ENCODE measurements at places on chromosomes 13 and 19.

DNA sequence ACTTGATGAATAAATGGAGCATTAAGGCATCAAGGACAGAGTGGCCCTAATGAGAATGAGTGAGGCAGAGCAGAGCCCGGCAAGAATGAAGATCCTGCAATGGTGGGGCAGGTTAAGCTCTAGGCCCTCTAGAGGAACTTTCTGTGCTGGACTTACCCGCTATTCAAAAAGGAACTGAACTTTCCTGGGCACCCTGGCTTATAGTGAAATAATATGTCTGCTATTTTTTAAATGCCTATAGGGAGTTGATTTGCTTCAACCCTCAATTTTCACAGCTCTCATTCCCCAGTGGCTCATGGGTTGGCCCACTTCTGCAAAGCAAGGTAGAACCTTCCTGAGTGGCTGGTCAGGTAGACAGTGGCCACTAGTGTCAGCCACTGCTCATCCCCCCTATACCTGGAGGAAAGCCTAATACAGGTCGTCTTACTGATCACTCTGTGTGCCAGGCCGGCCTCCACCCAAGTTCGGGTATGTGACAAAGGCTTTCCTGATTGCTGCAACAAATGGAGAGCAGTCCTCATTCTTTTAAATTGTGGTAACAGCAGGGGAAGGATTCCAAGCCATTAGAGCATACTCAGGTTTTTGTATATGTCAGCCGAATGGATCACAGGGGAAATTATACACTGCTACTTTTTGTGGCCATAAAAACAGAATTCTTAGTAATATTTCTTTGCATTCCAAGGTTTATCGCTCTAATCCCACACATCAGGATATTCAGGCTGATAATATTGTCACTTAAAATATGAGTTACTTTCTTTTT is 103.0 kb downstream of the KL start:
- DNase-seq = peak; percentile 61

GRCh38 chr19:927780-928401 is 2.1 kb downstream of the ARID3A start:
- no peak for DNase-seq

GRCh38 chr19:35107545-35107944 is 8.1 kb upstream of the FXYD3 start:
- DNase-seq = no peak

- DNase-seq = no peak
Measured at GRCh38 chr19:16660763-16661479, at the start of gene TMEM38A. TMEM38A (plus strand) TSS chr19:16661139; CDS start chr19:16661218, 79 bp downstream.

DNA sequence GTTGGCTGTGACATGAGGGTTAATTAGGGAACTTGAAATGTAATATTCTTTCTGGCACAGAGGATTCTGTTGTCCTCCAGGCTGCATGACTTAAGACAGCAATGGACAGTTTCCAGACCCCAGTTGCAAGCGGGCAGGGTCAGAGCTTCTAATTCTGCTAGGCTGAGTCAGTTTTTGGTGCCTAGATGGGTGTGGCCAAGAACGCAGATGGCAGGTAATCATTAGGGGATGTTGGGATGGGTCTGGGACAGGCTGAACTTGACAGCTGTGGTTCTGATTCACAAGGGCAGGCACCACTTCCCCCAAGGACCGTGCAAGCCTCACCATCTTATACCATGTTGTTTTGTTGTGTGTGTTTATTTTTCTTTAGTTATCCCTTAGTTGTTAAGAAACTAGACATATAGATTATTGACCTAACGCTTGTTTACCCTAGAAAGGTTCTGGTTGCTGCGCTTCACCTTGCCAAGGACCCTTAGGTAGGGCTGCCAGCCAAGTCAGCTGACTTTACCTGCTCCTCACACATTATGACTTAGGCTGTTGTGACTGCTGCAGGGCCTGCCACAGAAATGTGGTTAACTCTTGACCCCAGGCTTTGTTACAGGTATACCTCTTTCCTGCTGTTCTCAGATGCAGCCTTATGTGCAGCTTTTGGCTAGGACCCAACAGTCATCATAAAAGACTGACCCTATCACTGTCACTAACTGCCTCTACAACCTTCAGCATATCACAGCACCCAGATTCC is 117.7 kb upstream of the KLF12 start:
- no peak for DNase-seq

GRCh38 chr19:51410950-51411748 is 6.3 kb downstream of the SIGLEC10 start:
- DNase-seq = no peak

DNA sequence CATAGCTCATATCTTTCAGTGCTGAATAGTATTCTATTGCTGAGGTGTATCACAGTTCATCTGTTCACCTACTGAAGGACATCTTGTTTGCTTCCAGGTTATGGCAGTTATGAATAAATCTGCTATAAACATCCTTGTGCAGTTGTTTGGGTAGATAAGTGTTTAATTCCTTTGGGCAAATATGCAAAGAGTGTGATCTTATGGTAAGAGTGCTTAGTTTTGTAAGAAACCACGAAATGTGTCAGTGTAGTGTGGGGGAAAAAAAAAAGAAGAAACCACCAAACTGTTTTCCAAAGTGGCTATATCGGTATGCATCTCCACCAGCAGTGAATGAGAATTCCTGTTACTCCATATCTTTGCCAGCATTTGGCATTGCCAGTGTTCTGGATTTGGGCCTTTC is 93.3 kb downstream of the PIBF1 start:
- DNase-seq = no peak

GRCh38 chr19:48798937-48799336 is 11.9 kb downstream of the BCAT2 start:
- DNase-seq = no peak

- DNase-seq = peak; percentile 28
Measured at GRCh38 chr19:28466107-28467045, 746.6 kb downstream of the UQCRFS1 start.

- no peak for DNase-seq
Measured at GRCh38 chr19:10555610-10555973, 10.2 kb downstream of the KRI1 start.

DNA sequence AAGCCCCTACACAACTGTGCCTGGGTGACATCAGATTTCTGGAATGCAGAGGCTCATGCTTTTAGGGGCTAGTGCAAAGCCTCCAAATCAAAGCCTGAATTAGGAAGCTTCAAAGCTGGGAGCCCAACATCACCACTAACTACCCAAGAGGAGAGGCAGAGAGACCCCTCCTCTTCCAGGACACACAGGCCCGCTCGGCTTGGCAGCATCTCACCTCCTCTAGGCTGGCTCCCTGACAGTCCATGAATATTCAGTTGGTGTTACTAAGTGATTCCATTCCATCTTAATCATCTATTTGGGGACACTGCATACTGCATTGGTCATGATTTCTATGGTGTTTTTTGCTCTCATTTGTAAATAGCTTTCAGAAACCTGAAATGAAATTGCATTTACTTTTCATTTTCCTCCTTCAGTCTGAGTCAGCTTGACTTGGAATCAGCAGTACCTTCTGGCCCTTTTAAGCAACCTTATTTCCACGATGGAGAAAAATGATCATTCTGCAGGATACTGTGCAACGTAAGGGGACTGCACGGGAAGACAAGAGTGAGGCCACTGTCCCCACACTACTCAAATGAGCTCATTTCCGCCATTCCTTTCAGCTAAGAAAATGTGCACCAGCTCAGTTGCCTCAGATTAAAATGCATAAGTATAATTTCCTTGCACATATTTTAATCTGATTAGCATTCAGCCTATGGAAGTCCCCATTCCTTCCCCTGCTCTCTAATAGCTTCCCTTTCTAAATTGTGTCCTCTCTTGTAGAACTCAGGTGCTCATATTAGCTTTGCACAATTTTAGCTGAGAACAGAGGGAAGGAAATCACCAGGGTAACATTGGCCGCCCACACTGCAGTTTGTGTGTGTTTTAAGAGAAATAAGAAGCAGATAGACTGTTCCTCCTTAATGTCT is 219.9 kb downstream of the RFC3 start:
- no peak for DNase-seq

DNA sequence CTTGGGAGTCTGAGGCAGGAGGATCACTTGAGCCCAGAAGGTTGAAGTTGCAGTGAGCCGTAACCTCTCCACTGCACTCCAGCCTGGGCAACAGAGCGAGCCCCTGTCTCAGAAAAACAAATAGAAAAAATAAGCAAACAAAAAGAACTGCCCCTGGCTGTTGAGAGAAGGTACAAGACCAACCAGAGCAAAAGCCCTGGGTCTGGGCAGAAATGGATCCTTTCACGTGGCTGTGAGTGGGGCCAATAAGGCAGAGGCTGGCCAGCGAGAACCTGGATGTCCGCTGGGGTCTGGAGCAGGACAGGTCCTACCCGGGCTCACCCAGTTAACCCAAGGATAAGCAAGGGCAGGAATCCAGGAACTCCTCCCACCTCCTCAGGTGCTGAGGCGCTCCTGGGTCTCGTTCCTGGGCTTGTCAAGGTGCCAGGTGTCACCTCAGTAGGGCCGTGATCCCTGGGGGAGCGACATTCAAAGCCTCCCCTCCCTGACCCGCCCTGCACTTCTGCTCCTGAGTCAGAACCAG is 4.7 kb upstream of the SLC5A5 start:
- DNase-seq = no peak

DNA sequence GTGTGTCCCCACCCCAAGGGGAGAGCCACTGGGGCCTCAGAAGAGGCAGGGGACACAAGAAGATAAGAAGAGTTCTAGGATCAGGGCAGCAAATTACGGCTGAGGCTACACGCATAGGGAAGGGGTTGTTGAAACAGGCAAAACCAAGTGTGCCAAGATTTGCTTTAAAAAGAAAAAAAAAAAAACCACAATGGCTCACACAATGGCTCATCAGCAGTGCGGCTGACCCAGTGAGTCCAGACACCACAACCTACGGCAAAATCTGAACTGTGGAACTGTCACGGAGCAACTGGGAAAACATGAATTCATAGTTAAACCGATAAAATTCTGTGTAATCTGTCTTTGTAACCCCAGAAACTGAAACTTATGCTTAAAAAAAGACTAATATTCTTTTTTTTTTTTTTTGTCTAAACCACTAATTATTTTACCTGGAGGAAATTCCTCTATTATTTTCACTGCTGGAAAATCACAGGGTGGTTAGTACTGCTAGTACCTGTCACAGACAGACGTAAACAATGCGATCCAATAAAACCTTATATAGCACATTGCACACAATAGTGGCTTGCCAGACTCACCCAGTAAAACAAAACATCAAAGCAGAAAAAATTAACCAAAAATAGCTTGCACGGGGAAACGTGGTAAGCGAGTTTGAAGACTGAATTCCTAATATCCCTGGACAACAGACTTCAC is 325.4 kb upstream of the TSHZ3 start:
- peak; percentile 72 for DNase-seq

DNA sequence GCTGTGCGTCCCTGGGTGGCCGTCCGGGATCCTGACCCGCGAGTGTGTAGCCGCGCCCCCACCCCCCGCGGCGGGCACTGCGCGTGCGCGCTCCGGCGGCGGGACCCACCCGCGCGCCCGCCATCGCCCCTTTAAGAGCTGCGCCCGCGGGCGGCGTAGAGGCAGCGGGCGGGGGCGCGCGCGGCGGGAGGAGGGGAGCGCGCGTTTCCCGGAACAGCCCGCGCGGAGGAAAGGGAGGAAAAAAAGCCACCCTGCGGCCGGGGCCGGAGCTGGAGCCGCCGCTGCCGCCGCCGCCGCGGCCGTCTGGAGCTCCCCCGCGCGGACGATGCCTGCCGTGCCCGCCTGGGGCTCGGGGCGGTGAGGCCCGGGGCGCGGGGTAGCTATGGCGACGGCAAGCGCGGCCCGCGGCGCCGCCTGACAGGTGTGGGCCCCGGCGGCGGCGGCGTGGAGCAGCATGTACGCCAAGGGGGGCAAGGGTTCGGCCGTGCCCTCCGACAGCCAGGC is at the start of gene SSBP4:
Gene SSBP4 (plus strand): TSS at position 204 of the 504 bp plus-strand sequence. CDS start 251 bp downstream, at position 455.
- no peak for DNase-seq

DNA sequence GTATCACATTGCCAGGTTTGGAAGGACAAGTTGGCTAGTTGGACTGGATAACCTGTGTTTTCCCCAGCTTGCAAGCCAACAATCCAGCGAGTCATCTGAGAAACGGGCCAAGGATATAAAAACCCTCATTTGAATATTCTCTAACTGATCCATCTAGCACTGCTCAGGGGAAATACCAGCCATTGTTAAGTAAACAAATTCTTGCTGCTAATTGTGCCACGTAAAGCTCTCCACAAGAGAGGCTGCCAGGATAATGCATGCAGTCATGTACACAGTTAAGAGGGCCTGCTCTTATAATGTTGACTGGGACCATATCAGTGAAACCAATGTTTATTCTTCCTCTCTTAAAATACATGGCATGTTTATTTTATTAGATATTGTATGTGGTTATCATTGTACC is 663.2 kb upstream of the SGCG start:
- DNase-seq = no peak

DNA sequence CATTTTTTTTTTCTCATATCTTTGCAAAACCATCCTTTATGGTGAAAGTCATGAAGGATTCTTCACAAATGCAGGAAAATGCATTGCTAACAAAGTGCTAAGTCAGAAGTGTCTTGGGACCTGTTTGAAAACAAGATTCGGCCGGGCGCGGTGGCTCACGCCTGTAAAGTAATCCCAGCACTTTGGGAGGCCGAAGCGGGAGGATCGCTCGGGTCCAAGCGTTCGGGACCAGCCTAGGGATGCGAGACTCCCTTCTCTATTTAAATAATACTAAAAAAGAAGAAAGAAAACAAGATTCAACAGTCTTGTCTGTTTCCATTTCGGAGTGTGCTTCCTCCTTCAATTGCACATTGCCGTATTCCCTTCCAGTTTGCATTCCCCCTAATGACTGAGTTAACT is 819 bp downstream of the EID2B start:
- no peak for DNase-seq

DNA sequence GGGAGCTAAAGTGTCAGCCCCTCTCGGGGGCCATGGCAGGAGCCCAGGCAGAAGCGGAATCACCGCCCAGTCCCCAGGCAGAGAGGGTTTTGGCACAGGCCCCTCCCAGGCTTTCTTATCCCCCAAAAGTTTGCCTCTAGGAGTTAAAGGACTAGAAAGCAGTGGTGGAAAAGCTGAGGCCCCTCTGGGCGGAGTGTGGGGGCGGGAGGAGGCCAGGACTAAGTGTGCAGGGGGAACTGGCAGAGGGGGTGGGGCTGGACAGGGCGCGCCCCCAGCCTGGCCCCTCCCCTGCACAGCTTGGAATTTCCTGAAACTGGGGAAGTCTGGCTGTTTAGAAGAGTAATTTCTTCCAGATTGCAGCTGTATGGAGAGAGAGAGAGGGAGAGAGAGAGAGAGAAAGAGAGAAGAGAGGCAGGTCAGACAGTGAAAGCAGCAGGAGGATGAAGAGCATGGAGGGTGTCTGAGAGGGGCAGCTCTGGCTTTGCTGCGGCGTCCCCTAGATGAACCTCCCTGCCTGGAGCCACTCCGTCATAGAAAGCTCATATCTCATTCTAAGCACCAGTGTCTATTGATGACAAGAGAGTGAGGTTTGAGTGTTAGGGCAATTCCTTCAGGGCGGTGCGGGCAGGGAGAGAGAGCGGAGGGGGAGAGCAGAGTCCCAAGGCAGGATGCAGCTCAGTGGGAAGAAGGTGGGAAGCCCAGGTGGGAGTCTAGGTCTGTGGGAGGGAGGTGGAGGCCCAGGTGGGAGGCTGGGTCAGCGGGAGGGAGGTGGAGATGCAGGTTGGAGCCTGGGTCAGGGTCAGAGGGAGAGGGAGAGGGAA is at the start of gene CDC42EP5:
Gene CDC42EP5 (minus strand): TSS at position 226 of the 821 bp plus-strand sequence. CDS start 7,749 bp downstream, outside the sequence.
- no peak for DNase-seq

GRCh38 chr19:10918359-10918758 is 10.1 kb downstream of the YIPF2 start:
- no peak for DNase-seq

GRCh38 chr13:44853641-44854040 is 135.6 kb downstream of the NUFIP1 start:
- DNase-seq = no peak

Data from astrocyte of the cerebellum (primary cell).